Effector CD8-positive, alpha-beta T cell (primary cell): ENCODE measurements at places on chromosomes 4 and X.

GRCh38 chr4:159366966-159367780 lies 264.3 kb downstream of the RAPGEF2 start:
- DNase-seq: no peak

- no peak for DNase-seq
Measured at GRCh38 chr4:8838296-8838960, 33.2 kb downstream of the HMX1 start.

DNA sequence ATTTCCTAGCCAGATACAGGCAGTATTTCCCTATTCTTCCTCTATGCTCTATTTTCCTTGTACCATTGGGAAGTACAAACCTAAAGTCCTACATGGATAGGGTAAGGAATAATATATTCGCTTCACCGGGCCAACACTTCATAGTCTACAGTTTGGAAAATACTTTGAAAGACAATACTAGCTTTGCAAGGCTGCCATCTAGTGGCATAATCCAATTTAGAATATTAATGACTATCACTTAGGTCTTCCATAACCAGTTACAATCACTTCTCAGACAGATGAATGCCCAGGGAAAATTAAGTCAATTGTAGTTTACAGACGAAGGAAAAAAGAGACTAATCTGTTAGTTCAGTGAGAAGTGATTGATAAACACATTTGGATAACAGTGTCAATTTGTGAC lies 141.0 kb upstream of the FAM47C start:
- DNase-seq: no peak

DNA sequence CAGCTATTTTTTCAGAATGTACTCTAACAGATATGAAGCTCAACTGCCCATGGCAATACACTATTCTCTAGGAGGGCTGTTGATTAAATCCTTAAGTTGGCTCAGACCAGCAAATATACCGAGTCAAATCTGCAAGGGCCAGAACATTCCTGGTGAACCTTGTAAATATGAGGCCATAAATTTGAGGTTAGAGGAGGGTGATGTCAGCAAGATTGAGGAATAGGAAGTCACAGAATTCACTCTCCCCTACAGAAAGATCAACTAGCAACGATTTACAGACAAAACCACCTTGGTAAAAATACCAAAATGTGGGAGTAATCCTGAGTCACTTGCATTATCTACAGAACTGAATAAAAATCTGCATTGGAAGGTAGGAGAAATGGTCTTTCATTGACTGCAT lies 399.3 kb downstream of the GPM6A start:
- no peak for DNase-seq
